ENCODE measurements at places on chromosomes 3 and 15. TPM values are rescaled to one million over a fixed set of nuclear protein-coding genes. Genes with fewer than 3 reads are reported as not detected.

Gene LINS1
- polyA plus RNA-seq = 6.9 TPM

Gene DHX30
- 80.1 TPM for polyA plus RNA-seq

Gene SOX14
- polyA plus RNA-seq = not detected

Gene LMOD3
- polyA plus RNA-seq = not detected

Data from endothelial cell of umbilical vein (primary cell).